ENCODE measurements at places on chromosomes 3 and 15.

DNA sequence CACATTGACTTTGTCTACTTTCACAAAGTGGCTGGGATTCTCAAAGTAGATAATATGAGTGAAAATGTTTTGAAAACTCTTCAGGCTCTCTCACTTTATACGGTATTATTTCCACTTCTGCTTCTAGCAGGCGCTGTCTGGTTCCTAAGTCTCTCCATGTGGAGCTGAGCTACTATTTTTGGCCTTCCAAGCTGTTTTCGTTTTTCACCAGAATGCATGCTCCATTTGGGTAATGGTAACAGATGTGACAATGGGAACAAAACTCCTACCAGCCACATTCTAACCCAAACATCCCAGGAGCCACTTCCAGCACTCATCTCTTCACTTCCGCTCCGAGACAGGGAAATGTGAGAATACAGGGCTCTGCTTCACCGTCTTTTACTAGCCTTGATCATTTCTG, 586.7 kb downstream of the NTRK3 start:
- DNase-seq: no peak

DNA sequence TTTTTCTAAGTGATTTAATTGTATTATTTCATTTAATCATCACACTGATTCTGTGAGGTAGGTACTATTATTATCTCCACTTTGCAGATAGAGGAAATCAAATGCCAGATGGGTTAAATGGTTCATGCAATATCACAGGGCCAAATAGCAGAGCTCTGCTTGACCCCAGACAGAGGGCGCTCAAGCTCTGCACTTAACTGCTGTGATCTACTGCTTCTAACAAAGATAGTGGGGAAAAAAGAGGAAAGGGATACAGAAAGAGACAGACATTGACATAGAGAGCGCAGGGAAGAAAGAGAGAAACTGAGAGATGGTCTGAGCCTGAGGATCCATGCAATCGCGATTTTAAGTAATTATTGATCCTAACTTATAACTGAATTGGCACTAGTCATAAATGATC, 279.1 kb upstream of the THRB start:
- no peak for DNase-seq

DNA sequence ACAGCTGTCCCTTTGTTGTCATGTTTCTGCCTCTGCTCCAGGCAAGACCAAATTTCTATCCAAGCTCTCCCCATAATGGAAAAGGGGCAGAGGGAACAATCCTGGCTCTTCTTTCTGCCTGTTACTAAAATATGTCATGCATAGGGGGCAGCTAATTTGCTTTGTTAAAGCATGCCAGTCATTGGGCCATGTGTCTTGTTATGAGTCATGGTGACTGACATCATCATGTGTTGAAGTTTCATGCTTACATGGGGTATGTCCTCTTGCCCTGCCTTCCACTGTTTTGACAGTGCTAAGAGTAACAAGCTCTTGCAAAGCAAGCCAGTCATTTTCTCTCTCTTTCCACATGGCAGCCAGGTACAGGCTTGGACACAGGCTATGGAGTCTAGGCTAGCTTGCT, 268.9 kb downstream of the GABRB3 start:
- no peak for DNase-seq

GRCh38 chr3:182812123-182812522, 18.8 kb downstream of the ATP11B start:
- no peak for DNase-seq

DNA sequence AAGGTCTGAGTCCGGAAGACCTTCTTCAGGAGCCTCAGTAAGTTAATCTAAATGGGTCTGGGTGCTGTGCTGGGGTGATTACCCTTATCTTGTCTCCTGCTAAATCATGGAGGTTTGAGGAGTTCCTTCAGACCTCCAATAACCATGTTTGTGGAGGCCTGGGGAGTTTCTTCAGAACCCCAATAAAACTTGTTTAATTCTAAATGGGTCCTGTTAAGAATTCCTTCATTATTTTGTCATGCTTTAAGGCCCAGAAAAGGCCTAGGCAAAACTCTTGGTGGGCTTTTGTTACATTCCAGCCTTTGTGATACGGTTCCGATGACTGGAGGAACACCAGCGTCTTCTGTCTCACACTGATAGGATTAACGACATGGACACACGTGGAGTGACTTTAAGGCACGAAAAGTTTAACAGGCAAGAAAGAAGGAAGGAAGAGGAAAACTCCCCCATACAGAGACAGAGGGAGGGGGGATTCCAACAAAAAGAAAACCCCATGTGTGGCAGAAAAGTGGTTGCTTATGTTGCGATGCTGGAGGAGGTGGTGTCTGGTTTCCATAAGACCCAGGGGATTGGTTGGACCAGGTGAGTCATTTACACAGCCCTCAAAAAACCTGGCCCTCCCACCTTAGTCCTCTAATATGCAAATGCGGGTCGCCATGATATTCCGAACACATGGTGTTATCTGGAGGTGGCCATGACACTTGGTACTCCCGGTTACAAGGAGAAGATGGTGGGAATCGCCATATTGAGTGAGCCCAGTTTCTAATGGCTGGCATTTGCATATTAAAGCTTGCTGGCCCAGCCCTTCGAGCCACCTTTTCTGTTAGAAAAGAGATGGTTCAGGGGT, 72.6 kb upstream of the MFGE8 start:
- DNase-seq: no peak

GRCh38 chr3:190848870-190849269, 13.6 kb downstream of the GMNC start:
- no peak for DNase-seq

GRCh38 chr3:125039131-125040100, 16.4 kb downstream of the HEG1 start:
- no peak for DNase-seq

- DNase-seq: no peak
Observed at GRCh38 chr3:45145681-45146614, at the start of gene CDCP1. CDCP1 (minus strand) TSS chr3:45146378; CDS start chr3:45146287, 91 bp downstream.

- no peak for DNase-seq
Observed at GRCh38 chr3:106276151-106276550, 407.3 kb upstream of the CBLB start.

GRCh38 chr3:157754451-157754850, 251.2 kb upstream of the VEPH1 start:
- DNase-seq: no peak

DNA sequence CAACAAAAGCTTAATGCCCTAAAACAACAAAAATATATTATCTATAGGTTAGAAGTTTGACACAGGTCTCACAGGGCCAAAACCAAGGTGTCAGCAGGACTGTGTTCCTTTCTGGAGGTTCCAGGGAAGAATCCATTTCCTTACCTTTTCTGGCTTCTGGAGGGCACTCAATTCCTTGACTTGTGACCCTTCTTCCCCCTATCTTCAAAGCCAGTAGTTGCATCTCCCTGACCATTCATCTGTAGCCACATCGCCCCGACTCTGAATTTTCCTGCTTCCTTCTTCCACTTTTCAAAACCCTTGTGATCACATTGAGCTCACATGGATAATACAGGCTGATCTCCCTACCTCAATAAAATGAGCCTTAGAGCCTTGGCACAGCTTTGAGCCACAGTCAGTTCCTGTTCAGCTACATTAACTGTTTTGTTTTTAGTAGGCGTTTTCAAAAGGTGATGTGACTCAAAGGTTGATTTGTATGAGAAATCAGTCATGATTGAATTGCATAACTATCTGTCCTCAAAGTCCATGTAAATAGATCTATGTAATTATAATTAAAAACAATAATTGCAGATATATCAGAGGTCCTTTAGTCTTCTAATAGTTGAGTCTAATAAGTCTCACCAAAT, 12.4 kb downstream of the PFN2 start:
- no peak for DNase-seq

- DNase-seq: no peak
Observed at GRCh38 chr3:98962189-98962930, 60.9 kb upstream of the DCBLD2 start.

DNA sequence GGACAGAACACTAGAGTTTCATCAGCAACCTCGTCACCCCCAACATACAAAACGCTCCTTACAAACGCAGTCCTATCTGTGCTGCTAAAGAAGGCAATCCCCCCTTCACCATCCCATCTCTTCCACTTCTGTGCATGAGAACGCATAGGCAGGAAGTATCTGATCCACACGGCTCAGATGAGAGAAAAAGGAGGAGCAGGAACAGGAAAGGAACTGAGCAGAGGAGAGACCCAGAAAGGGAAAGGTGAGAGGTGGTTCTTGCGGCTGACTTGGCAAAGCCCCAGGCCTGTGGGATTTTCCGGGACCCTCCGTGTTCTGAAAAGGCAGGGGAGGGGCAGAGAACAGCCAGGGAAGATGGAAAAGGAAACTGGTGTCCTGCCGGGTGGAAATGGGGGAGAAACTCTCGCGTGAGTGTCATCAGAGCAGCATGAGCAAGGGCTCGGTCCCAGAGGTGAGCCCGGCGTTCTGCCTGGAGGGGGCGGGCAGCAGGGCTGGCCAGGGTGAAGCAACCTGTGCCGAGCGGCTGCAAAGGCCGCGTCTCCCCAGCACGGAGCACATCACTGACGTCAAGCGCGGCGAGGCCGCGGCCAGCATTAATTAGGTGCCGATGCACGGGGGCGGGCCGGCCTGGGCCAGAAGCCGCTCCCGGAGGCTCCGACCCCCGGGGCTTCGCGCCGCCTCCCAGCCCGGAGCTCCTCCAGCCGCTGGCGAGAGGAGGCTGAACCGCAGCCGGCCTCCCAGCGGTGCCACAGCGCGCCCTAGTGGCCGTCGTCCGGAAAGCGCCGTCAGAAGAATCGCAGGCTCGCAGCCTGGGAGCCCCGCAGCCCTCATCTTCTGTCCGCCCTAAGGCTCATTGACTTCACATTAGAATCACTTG, 35.8 kb downstream of the CPN2 start:
- peak; percentile 71 for DNase-seq

- DNase-seq: no peak
Observed at GRCh38 chr3:130671545-130672312, 74.9 kb downstream of the PIK3R4 start.

- DNase-seq: no peak
Observed at GRCh38 chr3:58585994-58586393, 8.8 kb upstream of the FAM107A start.
